ENCODE measurements at places on chromosomes 4 and X.
A peak's percentile ranks its signal among the peaks of the same experiment; 100 is the strongest.

- no peak for DNase-seq
These were observed 11.3 kb upstream of the MFAP3L start for GRCh38 chr4:170037481-170037880.

GRCh38 chr4:118947095-118947494 is 58.4 kb downstream of the SYNPO2 start:
- DNase-seq = no peak

- no peak for DNase-seq
These were observed 328.7 kb downstream of the GABRG1 start for GRCh38 chr4:45795135-45795534.

DNA sequence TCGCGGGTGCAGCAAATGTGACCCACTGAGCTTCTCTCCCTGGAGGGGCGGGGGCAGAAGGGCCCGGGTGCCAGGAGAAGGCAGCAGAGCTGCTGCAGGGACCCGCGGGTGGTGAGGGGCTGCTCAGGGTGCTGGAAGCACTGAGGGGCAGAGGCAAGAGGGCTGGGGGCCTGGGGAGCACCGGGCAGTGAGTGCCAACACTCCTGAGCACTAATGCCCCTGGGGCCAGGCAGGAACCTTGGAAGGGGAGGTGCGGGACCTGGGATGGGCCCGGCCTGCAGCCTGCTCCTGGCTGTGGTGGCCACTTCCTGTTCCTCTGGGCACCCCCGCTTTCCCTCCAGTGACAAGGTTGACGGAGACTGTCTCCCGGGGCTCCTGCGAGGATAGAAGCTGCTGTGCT is 66.5 kb upstream of the ADRA2C start:
- no peak for DNase-seq

GRCh38 chr4:182748949-182749348 is 168.2 kb downstream of the DCTD start:
- DNase-seq = no peak

- DNase-seq = peak; percentile 6
These were observed 61.4 kb downstream of the WFS1 start for GRCh38 chr4:6331018-6331417.

DNA sequence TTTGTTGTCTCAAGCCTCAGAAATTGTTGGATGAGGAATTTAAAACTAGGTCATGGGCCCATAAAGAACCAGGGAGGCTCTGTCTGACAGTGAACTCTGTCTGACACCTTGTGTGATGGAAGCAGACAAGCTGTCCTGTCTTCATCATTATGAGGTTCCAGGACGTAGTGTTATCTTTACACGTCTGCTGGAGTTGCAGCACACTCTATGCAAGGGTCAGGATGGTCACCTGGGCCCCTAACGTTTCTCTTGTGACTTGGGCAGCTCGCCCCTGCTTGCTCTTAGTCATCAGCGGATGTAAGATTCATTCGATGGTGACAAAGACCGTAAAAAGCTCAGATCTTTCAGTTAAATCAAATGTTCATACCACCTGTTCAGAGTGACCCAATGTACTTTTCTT is 92.0 kb upstream of the ADGRG2 start:
- no peak for DNase-seq

- DNase-seq = no peak
These were observed 23.2 kb upstream of the SOD3 start for GRCh38 chr4:24772061-24772705.

DNA sequence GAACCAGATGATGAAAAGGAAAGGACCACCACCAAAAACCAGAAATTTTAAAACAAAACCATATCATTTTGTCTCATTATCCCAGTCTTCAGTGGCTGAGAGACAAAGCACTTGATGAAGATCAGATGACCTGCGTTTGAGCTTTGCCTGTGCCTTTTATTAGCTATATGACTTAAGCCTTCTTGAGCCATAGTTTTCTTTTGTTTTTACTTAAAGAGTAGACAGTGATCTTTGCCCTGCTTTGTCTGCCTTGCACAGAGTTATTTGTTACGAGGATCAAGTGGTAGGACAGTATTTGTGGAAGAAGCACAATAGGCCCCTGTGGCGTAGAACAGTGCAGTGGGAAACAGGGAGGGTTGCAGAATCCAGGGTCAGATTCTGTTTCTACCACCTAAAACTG is 89.9 kb downstream of the SLC10A6 start:
- DNase-seq = no peak

GRCh38 chr4:2324891-2325290 is 63.0 kb upstream of the MXD4 start:
- DNase-seq = no peak

GRCh38 chrX:21930986-21931385 is 9.5 kb upstream of the SMS start:
- no peak for DNase-seq

- DNase-seq = no peak
These were observed 406.3 kb upstream of the GRIA3 start for GRCh38 chrX:122777766-122778165.

GRCh38 chr4:158327525-158327924 is 117.2 kb downstream of the TMEM144 start:
- no peak for DNase-seq

DNA sequence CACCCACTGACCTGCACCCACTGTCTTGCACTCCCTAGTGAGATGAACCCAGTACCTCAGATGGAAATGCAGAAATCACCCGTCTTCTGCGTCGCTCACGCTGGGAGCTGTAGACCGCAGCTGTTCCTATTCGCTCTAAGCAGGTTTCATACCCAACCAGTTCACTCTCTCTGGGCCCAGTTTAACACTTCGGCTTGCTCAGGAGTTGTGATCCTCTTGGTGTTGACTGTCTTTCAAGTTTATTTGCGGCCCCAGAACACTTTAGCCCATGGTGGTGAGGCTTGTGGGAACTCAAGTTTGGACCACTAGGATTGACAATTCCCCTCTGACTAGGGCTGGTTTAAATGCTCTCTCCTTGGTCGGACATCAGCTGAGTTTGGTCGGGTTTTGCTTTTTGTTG is 147.0 kb downstream of the DACH2 start:
- no peak for DNase-seq

DNA sequence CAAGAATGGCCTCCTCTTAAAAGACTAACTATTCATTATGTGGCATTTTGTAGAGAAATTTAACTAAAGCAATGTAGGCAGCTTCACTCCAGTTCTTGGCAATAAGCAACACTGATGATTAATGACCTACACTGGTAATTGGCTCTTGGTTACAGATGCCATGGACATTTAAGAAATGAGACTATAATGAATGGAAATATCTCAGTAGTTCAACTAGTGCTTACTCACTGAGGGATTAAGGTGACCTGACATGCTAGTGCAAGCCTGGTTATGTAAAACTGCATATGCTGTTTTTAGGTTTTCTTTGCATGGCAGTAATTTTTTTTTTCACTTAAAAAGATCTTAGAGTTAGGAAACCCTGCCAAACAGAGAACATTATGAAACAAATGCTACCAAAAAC is 152.7 kb upstream of the AADAT start:
- no peak for DNase-seq

- no peak for DNase-seq
These were observed 594.5 kb downstream of the ANKRD50 start for GRCh38 chr4:124118061-124118460.
